ENCODE measurements at places on chromosomes 7 and 10. TPM values are rescaled to one million over a fixed set of nuclear protein-coding genes. Genes with fewer than 3 reads are reported as not detected.

DNA sequence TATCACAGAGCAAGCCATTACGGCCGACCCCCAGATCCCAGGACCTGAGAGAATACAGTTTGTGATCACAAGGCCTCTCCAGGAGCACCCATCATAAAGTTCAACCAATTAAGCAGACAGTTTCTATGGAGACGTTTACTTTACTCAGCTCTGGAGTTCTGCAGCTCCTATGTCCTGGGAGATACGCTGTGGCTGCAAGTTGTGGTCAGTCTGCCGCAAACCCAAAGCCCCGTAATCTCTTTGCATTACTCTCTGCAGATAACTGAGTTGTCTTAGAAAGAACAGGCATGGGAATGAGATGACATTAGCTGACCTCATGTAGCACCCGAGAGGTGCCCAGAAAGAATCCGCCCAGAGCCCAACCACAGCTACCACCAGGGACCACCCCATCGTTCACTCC is 305.1 kb downstream of the FGFR2 start:
- H3K27ac ChIP-seq: no peak overlapping the region
- no peaks in the 10 kb centered on the region for H3K4me1 ChIP-seq
- peaks cover 12% of the 10 kb centered on the region for H3K27me3 ChIP-seq
- no peaks in the 10 kb centered on the region for H3K36me3 ChIP-seq
- H3K4me3 ChIP-seq: no peak overlapping the region

DNA sequence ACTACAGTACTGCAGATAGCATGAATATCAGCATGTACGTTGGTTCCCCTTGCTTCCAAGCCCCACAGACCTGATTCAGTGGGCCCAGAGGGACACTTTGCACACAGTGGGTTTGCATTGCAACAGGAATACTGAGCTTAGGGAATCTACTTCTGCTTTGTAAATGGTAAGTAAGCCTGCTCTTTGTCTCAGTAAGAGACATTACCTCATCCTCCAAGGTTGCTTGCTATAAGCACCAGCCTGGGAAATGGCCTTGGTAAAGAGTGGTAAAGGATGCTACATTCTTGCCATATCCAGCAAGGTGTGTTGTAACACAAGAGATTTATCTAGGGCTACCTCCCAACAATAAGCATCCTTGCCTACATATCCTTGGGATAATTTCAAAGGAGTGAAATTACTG is 730.5 kb downstream of the INHBA start:
- no peak overlapping the region for H3K27ac ChIP-seq
- no peak for DNase-seq
- H3K4me3 ChIP-seq: no peak overlapping the region
- H3K27me3 ChIP-seq: no peaks in the 10 kb centered on the region
- peaks cover 19% of the 10 kb centered on the region for H3K4me1 ChIP-seq

GRCh38 chr7:95690367-95690947 is 81.9 kb upstream of the DYNC1I1 start:
- no peak overlapping the region for H3K4me3 ChIP-seq
- no peaks in the 10 kb centered on the region for H3K27me3 ChIP-seq
- peak; percentile 37 for DNase-seq

SLC26A3 gene
- not detected for total RNA-seq

LEP gene
- not detected for total RNA-seq

Data from PC-9 (cell line).